ENCODE measurements at places on chromosomes 13 and 19. TPM values are rescaled to one million over a fixed set of nuclear protein-coding genes. Genes with fewer than 3 reads are reported as not detected.

Gene MBD3L4
- not detected for total RNA-seq

Gene CNN1
- not detected for total RNA-seq

Gene VSTM1
- total RNA-seq: not detected

Gene EGLN2
- 178 TPM for total RNA-seq

Gene CASP14
- total RNA-seq: not detected

Gene DNMT1
- 108 TPM for total RNA-seq

Gene TYROBP
- total RNA-seq: 3.3 TPM

Gene FFAR1
- 3.0 TPM for total RNA-seq

Gene CACNG6
- not detected for total RNA-seq

Gene ZNF724
- total RNA-seq: 10.0 TPM

Gene EMP3
- total RNA-seq: 326 TPM

GRCh38 chr19:47227352-47228167 lies 3.4 kb downstream of the BBC3 start:
- DNase-seq: peak; percentile 67
- no peaks in the 10 kb centered on the region for H3K36me3 ChIP-seq
- H3K27ac ChIP-seq: peak overlapping the region; percentile 93
- H3K27me3 ChIP-seq: no peaks in the 10 kb centered on the region

DNA sequence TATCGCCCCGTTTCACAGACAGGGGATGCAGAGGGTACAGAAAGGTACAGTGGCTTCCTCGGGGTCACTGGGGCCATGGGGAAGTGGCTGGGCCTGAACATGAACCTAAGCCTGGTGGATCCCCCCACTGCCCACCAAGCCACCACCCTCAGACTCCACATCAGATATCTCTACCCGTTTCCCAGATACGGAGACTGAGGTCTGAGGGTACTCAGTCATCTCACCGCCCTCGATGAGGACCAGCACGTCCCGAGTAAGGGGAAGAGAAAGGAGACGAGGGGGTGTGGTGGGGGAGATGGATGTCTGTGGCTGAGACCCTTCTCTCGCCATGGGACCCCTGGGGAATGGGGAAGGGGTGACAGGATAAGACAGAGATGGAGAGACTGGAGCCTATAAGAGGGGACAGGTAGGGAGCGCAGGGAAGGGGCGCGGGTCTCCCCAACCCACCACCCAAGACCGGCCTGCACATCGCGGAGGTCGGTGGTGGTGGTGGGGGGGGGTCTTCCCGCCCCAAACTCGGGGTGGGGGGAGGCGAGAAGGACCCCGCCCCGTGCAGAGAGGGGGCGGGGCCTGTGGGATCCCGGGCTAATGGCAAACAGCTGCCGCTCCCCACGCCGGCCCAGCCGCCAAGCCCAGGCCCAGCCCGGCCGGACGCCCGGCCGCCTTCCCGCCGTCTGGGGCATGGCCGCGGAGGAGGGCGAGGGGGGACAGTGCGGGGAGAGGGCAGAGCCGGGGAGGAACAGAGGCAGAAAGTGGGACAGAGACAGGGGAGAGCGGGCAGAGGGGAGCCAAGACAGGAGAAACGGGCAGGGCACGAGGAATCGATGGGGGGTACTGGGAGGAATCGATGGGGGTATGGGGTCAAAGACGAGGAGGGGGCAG lies 698 bp downstream of the KANK2 start:
- DNase-seq: no peak
- no peak overlapping the region for H3K27ac ChIP-seq
- H3K36me3 ChIP-seq: no peaks in the 10 kb centered on the region
- peaks cover 18% of the 10 kb centered on the region for H3K4me1 ChIP-seq

DNA sequence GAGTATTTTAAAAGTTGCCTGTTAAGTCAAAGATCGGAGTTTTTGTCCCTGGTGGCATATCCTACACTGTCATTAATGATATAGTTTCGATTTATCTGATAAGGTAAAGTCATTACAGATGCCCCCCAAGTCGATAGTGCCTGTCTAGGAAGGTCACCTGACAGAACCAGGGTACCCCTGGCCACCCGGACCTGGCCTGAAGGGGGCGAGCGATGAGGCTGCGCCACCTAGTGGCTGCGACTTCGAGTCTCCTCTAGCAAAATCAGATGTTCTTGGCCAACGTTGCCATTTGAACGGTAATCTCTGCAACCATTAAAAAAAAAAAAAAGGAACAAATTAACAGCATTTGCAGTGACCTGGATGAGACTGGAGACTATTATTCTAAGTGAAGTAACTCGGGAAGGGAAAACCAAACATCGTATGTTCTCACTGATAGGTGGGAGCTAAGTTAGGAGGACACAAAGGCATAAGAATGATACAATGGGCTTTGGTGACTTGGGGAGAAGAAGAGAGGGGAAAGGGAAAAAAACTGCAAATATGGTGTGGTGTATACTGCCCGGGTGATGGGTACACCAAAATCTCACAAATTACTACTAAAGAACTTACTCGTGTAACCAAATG lies 565.1 kb downstream of the LIG4 start:
- no peaks in the 10 kb centered on the region for H3K4me1 ChIP-seq
- H3K27ac ChIP-seq: no peak overlapping the region
- no peaks in the 10 kb centered on the region for H3K36me3 ChIP-seq
- H3K27me3 ChIP-seq: no peaks in the 10 kb centered on the region
- H3K4me3 ChIP-seq: no peak overlapping the region

GRCh38 chr13:97339019-97339987 lies 94.7 kb upstream of the RAP2A start:
- DNase-seq: no peak
- H3K36me3 ChIP-seq: peaks cover 46% of the 10 kb centered on the region
- H3K4me3 ChIP-seq: no peak overlapping the region

- no peaks in the 10 kb centered on the region for H3K36me3 ChIP-seq
- H3K4me1 ChIP-seq: peaks cover 21% of the 10 kb centered on the region
- peaks cover 3% of the 10 kb centered on the region for H3K27me3 ChIP-seq
- peak; percentile 36 for DNase-seq
- H3K4me3 ChIP-seq: peak overlapping the region; percentile 76
Measured at GRCh38 chr19:29843180-29844051, 31.6 kb downstream of the CCNE1 start.

DNA sequence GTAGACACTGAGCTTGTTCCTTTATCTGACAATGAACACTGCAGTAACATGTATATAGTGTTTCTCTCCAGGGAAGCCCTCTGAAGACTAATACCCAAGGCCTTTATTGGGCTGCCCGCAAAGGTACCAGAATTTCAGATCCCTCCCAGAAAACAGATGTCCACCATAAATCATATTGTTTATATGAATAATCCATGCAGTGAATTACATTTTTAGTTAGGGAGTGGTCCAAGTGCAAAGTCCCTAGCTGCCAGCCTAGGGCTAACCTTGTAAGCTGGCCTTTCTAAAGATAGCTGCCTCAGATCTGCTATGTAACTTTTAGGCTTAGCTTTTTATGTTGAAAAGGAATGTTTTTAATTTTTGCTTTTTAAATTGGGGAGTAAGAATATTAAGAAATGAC lies 44.7 kb downstream of the TDRD3 start:
- no peak for DNase-seq
- H3K4me3 ChIP-seq: no peak overlapping the region
- no peaks in the 10 kb centered on the region for H3K4me1 ChIP-seq
- no peaks in the 10 kb centered on the region for H3K27me3 ChIP-seq

GRCh38 chr13:37385248-37385647 lies 213.3 kb downstream of the POSTN start:
- no peak for DNase-seq
- H3K27me3 ChIP-seq: no peaks in the 10 kb centered on the region
- H3K27ac ChIP-seq: no peak overlapping the region
- H3K4me3 ChIP-seq: no peak overlapping the region
- no peaks in the 10 kb centered on the region for H3K36me3 ChIP-seq

DNA sequence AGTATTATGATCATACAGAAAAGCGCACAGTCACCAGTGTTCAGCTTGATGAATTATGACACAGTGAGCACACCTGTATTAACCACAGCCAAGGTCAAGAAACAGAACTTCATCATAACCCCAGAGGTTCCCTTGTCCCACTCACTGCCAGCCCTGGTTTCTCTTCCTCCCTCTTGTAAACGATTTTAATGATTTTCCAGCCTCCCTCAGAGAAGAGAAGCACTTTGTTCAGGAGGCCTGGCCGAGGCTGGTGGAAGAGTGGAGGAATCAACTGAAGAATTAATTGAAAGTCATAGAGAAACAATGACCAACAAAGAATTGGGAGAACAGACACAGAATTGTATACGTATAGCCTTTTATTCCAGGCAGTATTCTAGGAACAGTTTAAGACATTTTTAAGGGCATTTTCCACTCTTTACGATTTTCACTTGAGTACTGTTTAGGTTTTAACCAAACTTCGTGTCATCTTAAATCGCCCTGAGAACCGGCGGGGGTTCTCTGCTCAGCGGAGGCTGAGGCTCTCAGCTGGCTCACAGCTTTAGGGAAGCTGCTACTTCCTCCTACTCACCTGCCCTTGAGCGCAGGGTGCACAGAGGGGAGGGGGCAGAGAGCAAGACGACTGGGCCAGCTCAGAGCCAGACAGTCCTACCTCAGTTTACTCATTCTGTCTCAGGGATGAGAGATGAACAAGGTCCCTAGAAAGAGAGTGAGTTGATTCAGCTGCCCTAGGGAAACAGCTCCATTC lies 108.6 kb downstream of the AKAP11 start:
- DNase-seq: peak; percentile 84
- H3K4me1 ChIP-seq: peaks cover 43% of the 10 kb centered on the region
- H3K27me3 ChIP-seq: no peaks in the 10 kb centered on the region

GRCh38 chr13:30340331-30341250 lies 33.2 kb upstream of the KATNAL1 start:
- peaks cover 5% of the 10 kb centered on the region for H3K36me3 ChIP-seq
- H3K27me3 ChIP-seq: no peaks in the 10 kb centered on the region
- H3K4me1 ChIP-seq: peaks cover 11% of the 10 kb centered on the region
- no peak overlapping the region for H3K27ac ChIP-seq
- no peak overlapping the region for H3K4me3 ChIP-seq
- no peak for DNase-seq

DNA sequence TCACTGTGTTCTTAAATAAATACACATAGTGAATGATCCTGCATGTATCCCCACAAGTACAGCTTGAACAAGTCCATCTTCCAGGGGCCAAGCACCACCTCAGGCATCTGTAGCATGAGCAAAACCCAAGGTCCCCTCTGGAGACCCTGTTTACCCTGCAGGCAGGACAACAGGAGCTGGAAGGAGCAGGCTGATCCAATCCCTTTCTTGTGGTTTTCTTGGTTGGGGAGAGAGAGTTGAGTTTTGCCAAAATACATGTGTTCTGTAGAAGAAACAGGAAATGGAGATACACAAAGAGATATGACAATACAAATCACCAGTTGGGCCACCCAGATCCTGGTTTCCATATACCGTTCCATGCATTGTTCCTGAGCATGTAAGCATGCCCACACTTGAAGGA lies 92.8 kb downstream of the SHISA2 start:
- H3K27ac ChIP-seq: no peak overlapping the region
- no peaks in the 10 kb centered on the region for H3K36me3 ChIP-seq
- no peak for DNase-seq
- H3K4me3 ChIP-seq: no peak overlapping the region
- no peaks in the 10 kb centered on the region for H3K27me3 ChIP-seq
- H3K4me1 ChIP-seq: no peaks in the 10 kb centered on the region

GRCh38 chr13:87906411-87906810 lies 235.2 kb downstream of the SLITRK5 start:
- H3K4me3 ChIP-seq: no peak overlapping the region
- no peaks in the 10 kb centered on the region for H3K4me1 ChIP-seq
- H3K27me3 ChIP-seq: no peaks in the 10 kb centered on the region
- H3K36me3 ChIP-seq: no peaks in the 10 kb centered on the region
- H3K27ac ChIP-seq: no peak overlapping the region

- H3K27ac ChIP-seq: no peak overlapping the region
- no peak for DNase-seq
- no peak overlapping the region for H3K4me3 ChIP-seq
- no peaks in the 10 kb centered on the region for H3K27me3 ChIP-seq
Measured at GRCh38 chr13:95100525-95101433, 200.5 kb downstream of the ABCC4 start.

DNA sequence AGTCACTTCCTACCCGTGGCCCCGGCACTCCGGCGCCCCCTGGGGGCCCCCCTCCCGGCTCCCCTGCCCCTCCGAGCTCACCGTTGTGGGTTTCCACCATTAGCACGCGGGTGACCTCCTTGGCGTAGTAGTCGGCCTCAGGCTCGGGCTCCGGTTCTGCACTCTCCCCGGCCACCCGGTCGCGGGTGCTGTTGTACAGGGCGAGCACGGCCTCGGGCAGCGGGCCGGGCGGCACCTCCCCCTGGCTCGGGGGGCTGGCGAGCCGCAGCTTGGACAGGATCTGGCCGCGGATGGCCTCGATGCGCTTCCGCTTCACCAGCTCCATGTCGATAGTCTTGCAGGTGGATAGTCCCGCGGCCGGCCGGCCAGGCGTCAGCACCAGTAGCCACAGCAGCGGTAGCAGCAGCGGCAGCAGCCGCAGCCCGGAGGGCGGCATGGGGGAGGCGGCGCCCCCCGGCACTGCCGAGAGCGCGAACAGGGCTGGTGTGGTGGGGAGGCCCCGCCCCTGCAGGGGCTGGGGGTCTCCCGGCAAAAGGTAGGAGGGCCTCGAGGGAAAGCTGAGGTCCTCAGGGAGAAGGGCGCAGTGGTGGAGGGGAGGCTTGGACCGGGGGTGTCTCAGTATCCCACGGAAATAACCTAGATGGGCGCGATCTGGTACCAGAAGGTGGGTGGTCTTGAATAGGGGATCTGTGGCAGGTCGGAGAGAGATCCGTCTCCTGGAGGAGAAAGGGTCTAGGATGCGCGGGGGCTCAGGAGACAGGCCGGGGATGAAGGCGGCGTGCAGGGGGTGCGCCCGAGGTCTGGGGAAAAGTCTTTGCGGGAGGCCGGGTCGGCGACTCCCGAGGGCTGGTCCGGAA lies 885 bp downstream of the TGFB1 start:
- peak; percentile 90 for DNase-seq
- no peaks in the 10 kb centered on the region for H3K36me3 ChIP-seq
- peaks cover 28% of the 10 kb centered on the region for H3K4me1 ChIP-seq
- no peaks in the 10 kb centered on the region for H3K27me3 ChIP-seq
- H3K27ac ChIP-seq: peak overlapping the region; percentile 91

- no peak overlapping the region for H3K27ac ChIP-seq
- H3K4me1 ChIP-seq: peaks cover 72% of the 10 kb centered on the region
- no peak overlapping the region for H3K4me3 ChIP-seq
- H3K36me3 ChIP-seq: peaks cover 70% of the 10 kb centered on the region
- no peaks in the 10 kb centered on the region for H3K27me3 ChIP-seq
Measured at GRCh38 chr19:8451885-8452284, 7.1 kb downstream of the HNRNPM start.

DNA sequence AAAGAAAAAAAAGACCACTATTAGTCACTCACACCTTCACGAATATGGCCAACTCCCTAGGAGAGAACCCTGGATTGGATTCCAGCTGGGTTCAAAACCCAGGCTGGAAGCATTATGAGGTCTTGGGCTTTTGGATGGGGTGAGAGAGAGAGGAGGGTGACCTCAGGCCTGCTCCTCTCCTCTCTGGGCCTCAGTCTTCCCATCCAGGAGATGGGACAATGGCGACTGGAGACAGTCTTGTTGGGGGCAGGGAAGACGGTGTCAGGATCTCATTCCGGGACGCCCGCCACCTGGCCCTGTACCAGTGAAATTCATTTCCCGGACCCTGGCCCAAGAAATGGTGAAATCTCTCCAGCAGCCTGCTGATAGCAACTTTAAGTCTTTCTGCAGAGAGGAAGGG lies 26.3 kb downstream of the TINCR start:
- DNase-seq: no peak
- H3K4me3 ChIP-seq: no peak overlapping the region
- H3K27me3 ChIP-seq: peaks cover 14% of the 10 kb centered on the region
- H3K36me3 ChIP-seq: no peaks in the 10 kb centered on the region
- H3K27ac ChIP-seq: no peak overlapping the region
